Sciatic nerve (tissue), 2 donors: ENCODE measurements at places on chromosomes 16 and 17.

DNA sequence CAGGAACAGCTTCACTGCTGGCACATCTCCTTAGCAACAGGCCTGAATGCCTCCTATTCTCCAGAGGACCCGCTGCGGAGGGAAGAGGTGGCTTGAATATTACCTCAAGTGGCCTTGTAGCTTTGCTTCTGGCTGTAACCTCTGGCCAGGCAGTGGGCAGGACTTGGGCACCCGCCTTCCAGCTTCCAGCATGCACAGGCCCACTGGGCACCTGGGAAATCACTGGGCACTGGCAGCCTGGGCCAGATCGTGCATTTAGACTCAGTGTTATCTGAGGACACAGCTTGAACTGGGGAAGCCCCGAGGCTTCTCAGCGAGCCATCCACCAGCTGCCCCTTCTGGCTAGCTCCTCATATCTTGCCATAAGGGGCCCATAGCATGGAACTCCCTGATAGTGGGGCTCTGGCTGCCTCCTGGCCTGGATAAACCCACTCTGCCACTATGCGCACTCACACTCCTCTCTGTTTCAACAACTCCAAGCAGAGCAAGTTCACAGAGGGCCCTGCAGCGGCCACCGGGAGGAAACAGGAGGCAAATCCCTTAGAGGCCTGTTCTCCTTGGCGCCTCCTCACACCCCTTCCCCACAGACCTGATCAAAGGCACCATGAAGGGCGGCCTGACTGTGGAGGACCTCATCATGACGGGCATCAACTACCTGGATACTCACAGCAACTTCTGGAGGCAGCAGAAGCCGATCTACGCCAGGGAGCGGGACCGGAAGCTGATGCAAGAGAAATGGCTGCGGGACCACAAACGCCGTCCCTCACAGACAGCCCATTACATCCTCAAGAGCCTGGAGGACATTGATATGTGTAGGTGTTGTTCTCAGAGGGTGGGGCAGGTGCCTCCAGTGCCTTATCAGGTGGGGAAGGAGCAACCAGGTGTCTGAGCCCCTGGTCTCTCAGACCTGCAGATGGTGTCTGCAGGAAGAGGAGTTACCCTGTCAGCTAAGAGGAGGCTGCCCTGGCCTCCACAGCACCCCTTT, 7.8 kb downstream of the ODAD4 start:
- DNase-seq = no peak

- no peak for DNase-seq
Measured at GRCh38 chr17:32596628-32597027, 109.8 kb downstream of the CDK5R1 start.

DNA sequence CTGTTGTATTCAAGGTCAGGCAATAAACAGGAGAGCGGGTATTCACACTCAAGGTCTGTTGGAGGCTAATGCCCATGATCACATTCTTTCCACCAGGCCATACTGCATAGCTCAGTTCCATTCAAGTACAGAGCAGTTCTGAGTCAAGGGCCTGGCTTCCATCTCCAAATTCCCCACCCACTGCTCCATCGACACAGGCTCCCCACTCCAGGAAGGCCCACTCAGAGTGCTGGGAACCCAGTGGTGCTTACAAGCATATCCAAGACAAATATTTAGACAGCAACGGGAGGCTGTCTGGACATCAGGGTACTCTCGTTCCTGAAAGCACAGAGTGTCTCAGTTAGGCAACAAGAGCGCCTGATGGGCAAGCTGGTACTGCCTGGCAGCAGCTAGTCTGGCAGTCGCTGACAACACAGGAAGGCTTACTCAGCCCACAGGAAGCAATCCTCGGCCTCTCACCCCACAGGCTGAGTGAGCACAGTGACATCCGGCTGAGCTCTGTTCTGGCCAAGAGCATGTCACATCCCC, 40.9 kb downstream of the RFFL start:
- peak; percentile 63 for DNase-seq

DNA sequence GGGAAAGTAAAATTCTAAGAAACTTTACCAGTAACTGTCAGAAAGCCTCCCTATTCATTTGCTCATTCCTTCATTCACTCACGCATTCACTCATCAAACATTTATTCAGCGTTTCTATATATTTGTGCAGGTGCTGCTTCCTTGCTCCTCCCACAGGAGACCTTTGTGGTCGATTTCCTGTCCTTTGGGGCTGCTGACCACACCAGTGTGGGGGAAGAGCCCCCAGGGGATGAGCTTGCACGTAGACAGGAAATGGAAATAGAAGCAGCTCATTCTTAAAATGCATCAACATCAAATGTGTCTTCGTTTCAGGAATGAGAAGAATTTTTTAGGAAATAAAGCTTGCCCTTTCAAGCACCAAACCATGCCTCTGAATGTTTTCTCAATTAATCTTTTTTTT, 9.6 kb downstream of the PIK3R6 start:
- peak; percentile 66 for DNase-seq

DNA sequence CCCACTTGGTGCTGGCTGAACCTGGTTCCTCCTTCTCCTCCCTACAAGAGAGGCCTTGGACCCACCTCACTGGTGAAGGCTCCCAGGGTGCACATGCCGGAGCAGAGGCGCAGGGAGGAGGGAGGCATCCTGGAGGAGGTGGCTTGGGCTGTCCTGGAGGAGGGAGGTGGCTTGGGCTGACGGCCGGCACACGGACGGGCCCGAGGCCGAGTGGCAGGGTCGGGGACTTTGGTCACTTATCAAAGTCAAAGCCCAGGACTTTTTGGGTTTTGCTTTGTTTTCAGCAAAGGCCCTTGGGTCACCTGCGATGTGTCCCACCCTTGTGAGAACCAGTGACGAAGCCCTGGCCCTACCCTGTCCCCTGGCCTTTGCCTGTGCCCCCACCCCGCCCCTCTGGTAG, 28.5 kb downstream of the ENDOV start:
- DNase-seq = no peak
